ENCODE measurements at places on chromosomes 7 and 10.
A peak's percentile ranks its signal among the peaks of the same experiment; 100 is the strongest.

DNA sequence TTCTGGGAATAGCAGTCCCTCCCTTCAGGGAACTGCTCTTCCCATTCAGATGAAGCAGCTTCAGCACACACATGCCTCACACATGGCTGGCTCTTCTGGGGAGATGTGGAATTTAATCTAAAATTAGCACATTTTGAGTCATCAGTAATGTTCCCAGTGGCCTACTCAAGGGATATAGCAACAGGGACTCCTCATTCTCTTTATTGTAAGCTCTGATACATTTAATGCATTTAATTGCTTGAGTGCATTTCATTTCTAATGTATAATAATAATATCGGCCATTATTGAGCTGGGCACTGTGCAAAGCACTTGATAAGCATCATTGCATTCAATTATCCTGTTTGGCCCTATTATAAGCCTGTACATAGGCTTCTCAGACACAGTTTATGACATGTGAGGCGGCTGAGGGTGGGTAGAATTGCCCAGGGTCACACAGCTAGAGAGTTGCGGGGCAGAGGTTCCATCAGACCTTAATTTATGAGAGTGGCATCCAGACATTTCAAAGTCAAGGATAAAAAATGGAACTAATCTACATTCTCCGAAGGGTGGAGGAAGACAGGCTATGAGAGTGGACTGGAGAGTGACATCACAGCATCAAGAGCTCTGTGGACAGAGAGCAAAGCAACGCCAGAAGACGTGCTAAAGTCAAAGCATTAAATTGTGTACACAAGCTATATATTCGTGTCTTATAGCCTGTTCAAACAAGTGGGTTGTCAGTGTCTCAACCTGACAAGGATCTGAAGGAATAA, 76.8 kb downstream of the LANCL2 start:
- DNase-seq: no peak

DNA sequence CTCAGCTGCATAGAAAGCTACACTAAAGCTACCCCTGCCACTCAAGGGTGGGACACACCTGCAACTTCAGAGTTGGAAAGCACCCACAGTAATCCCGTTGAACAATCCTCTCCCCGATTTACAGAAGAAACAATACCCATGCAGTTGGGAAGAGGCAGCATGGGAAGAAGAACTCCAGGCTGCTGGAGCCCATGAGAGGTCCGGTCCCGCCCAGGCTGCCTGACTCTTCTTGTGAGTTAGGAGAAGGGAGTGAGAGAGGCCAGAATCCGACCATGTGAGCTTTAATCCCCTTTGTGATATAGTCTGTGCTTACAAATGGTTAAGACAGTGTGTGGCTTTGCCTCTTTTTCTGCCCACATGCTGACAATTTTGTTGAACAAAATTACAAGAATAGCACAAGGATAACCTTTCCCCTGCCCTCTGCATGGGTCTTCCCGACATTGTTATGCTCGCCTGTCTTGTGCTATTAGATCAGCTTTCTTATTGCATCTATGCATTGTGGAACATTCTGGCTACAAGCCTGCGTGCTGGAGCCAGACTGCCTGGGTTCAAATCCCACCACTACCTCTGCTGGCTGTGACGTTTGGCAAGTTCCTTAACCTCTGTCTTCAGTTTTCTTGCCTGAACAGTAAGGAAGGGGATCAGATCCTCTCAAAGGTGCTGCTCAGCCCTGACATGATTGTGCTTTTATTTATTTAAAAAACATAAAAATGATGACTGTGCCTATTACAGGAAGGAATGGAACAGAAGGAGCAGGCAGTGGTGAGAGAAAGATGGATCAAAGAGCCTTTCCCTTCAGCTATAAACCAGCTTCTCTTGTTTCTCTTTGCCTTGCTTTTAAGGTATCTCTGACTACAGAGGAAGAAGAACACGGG, 56.0 kb downstream of the BPGM start:
- DNase-seq: no peak

- DNase-seq: no peak
Observed at GRCh38 chr7:158283016-158283974, 304.3 kb downstream of the PTPRN2 start.

GRCh38 chr10:86283466-86284287, 82.9 kb downstream of the GRID1 start:
- no peak for DNase-seq

GRCh38 chr7:113890331-113891030, 28.3 kb downstream of the PPP1R3A start:
- no peak for DNase-seq

DNA sequence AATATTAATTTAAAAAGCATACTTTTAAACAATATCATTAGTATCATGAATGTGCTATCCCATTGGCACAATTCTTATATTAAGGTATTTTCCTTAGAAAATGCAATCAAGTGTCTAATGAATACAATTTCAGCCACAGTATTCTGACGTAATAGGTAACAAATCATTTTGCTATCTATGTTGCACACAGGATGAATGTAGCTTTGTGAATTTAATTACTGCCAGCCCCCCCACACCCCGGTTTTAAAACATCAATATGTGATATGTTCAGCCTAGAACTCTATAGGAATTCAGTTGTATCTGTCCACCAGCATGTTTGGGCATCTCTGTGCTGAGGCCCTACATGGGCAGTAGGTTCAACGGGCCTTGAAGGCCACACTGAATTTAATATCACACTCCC, 274.6 kb downstream of the PLXDC2 start:
- DNase-seq: no peak

GRCh38 chr7:28314841-28315240, 97.5 kb upstream of the CREB5 start:
- no peak for DNase-seq

DNA sequence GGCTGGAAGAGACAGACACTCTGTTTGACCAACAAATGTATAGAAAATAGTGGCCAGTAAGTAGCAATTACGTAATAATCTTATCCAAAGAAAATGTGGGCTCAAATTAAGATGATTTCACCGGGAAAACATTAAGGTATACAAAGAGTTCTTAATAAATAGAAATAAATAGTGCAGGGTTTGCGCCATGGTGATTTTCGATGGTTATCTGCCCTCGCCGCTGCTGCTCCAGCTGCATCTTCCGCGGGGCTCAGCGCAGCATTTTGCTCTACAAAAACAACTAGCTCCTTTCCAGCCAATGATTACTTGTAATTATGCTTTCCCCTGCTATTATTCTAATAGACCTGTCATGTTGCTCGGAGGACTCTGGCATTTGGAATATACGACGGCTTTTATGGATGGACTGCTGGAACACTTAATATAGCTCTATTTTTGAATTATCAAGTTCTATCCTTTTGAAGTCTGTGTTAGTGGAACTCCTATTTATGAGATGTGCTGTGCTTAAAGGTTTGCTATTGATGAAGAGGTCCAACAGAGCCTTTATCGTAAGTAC, 103.8 kb downstream of the BUB3 start:
- DNase-seq: no peak

DNA sequence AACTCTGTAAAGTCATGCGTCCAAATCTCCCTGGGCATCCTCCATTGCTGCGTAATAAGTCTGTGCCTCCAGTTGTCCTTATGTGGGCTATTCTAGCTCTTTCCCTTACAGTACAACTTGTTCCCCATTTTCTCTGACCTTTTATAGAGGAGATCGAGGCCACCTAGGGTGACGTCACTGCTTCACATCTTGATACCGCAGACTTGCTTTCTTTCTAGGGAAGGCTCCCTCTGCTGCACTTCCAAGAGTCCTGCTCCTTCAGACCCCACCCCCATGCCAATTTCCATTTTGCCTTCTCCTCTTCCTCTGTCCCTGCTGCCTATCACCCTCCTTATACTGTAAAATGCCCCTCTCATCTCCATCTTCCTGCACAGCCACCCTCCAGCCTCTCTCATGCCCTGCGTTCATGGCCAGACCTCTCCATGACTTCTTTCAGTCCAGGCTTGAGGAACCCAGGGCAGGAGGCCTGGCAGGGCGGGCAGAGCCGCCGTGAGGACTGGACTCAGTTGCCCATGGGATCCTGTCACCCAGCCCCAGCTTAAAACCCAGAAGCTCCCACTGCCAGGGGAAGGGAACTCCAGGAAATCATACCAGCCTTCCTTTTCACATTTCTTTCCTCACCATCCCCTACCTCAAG, 57.5 kb downstream of the CAMK1D start:
- peak; percentile 37 for DNase-seq

GRCh38 chr7:157611341-157611740, 274.5 kb downstream of the DNAJB6 start:
- no peak for DNase-seq

- DNase-seq: no peak
Observed at GRCh38 chr7:151764056-151764920, 112.6 kb downstream of the PRKAG2 start.

GRCh38 chr7:43039346-43039745, 73.1 kb upstream of the HECW1 start:
- no peak for DNase-seq

GRCh38 chr10:30784524-30784896, 155.0 kb upstream of the LYZL2 start:
- no peak for DNase-seq

DNA sequence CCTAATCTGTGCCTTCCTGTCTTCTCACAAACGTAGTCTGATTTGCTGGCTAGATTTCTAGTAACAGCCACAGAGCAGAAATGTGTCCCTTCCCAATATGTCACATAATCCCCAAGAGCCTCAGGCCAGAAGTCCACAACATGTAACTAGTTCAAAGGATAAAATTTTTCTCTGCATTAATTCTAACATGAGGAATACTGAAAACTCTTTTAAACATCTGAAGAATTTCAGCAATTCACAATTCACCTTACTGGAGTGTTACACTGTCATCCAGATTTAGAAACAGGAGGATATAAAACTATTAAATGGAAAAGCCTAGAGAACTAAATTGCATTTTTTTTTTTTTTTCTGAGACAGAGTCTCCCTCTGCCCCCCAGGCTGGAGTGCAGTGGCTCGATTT, 2.5 kb upstream of the DDX56 start:
- no peak for DNase-seq

- no peak for DNase-seq
Observed at GRCh38 chr10:79189181-79189580, 120.4 kb downstream of the ZMIZ1 start.

DNA sequence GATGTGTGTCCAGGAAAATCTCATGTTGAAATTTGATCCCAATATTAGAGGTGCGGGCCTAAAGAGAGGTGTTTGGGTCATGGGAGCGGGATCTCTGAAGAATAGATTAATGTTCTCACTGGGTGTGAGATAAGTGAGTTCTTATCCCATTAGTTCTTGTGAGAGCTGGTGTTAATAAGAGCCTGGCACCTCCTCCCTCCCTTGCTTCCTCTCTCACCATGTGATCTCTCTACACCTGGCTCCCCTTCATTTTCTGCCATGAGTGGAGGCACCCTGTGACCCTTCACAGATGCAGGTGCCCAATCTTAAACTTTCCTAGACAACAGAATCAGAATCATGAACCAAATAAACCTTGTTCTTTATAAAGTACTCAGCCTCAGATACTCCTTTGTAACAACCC, 19.5 kb downstream of the MTPN start:
- DNase-seq: no peak

DNA sequence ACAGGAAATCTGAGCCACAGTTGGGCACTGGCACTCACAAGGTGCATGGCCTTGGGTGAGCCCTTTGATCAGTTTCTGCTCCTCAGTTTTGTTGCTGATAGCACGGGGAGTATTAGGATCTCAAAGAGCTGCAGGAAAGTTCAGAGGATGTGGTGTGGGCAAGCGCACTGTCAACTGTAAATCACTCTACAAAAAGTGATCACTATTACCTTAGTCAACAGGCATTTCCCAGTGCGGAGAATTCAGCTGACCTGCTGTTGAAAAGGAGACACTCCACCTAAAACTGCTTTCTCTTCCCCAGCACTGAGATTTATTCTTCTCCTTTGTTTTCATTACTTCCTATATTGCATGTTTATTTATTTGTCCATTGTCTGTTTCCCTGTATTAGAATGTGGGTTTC, 331.0 kb downstream of the PRPF18 start:
- no peak for DNase-seq

DNA sequence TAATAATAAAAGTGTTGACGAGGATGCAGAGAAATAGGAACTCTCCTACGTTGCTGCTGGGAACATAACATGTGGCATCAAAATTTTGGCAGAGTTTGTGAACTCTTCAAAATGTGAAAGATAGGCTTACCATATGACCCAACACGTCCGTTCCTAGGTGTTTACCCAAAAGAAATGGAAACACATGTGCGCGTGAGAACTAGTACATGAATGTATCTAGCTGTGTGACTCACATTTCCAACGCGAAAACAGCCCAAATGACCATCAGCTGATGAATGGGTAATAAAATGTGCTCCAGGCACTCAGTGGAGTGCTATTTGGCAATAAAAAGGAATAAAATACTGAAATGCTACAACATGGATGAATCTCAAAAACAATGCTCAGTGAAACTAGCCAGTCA, 10.4 kb upstream of the ELFN1 start:
- DNase-seq: no peak

GRCh38 chr10:72297805-72298591, 24.3 kb downstream of the DDIT4 start:
- peak; percentile 94 for DNase-seq

- DNase-seq: peak; percentile 49
Observed at GRCh38 chr7:135253851-135254771, 20.5 kb downstream of the STRA8 start.

DNA sequence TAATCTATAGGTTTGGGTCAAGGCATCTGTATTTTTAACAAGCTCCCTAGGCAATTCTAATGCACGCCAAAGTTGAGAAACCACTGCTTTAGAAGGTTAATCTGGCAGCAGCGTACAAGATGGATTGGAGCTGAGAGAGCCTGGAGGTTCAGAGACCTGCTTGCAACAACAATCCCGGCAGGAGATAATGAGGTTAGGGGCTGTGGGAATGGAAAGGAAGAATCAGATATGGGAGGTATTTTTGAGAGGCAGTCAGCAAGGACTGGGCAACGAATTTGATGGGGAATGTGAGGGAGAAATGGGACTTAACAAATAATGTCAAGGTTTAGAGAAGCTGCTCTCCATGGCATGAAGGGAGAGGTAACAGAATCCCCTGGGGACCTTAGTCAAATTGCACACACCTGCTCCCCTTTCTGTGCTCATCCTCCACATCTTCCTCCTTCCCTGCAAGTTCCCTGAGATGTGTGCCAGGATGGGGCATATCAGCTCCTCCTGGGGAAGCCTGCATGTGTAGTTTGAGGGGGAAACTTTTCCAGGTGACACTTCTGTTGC, 731.0 kb upstream of the GALNT17 start:
- no peak for DNase-seq
